ENCODE measurements at places on chromosomes 11 and 22.

GRCh38 chr22:38292694-38293093, 19.9 kb upstream of the TMEM184B start:
- no peak for DNase-seq

- no peak for DNase-seq
These were observed 11.1 kb downstream of the OR5B3 start for GRCh38 chr11:58395581-58395980.

DNA sequence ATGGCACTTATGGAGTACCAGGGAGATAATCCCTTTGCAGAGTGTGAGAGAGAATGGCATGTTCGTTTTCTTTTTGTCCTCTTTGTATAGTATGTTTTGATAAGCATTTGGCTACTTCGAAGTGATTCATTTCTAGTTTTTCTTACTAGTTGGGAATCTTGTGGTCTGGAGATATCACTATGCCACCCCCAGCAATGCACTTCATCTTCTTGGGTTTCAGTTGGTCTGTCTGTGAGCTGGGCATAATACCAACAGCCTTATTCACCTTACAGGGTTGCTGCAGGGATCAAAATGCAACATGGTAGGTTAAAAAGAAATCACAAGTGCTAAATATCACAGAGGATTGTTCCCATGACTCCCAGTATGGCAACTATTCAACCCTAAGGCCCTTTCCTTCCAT, 387.8 kb upstream of the CADM1 start:
- DNase-seq, result no peak

GRCh38 chr11:34959770-34960169, 43.4 kb downstream of the PDHX start:
- DNase-seq, result no peak

- no peak for DNase-seq
These were observed 44.4 kb upstream of the BARX2 start for GRCh38 chr11:129331217-129331616.

- DNase-seq, result no peak
These were observed 227.1 kb downstream of the CEP164 start for GRCh38 chr11:117554601-117555333.

DNA sequence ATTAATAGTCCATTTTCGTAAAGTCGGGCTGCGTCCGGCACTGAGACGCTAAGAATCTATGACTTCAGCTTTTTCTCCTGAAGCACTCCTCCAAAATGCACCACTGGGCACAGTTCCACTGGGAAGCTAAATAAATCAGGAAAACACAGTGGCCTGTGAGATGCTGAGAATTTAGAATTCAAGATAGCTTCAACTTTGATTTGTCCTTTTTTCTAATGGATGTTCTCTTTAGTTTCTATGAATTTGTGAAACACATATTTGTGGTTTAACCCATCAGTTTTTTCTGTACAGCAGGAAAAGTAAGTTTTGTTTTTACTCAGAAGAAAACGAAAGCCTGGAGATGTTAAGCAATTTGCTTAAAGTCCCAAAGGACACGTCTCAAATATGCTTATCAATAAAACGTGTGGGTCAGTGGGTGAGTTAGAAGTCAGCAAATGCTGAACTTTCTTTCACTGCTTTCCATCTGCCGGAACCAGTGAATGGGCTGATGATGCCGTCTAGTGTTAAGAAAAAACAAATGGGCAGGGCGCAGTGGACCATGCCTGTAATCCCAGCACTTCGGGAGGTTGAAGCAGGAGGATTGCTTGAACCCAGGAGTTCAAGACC, 40.7 kb upstream of the CLMP start:
- DNase-seq, result no peak

DNA sequence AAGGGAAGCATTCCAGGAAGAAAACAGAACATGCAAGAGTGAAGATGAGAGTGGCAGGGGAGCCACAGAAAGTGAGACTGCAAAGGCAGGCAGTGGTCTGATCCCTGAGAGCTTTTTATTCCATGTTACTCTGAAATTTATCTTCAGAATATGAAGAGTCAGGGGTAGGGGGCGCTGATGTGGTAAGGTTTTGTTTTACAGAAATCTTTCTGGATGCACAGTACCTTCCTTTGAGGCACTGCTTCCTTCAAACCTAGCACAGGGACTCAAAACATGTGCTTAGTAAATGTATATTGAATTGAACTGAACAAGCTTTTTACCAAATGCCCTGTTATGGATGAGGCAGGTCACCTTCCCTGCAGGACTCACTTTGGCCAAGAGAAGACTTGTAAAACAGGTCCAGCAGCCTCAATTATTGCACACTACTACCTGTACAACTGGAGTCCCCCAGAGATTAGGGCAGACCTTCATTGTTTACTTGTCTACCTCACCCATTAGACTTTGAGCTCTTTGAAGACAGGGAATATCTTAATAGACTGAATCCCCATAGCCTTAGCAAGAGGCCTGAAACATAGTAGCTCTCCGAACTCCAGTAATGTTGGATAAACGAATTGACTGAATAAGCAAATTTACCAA, 2.2 kb downstream of the PAK1 start:
- DNase-seq, result peak; percentile 65

DNA sequence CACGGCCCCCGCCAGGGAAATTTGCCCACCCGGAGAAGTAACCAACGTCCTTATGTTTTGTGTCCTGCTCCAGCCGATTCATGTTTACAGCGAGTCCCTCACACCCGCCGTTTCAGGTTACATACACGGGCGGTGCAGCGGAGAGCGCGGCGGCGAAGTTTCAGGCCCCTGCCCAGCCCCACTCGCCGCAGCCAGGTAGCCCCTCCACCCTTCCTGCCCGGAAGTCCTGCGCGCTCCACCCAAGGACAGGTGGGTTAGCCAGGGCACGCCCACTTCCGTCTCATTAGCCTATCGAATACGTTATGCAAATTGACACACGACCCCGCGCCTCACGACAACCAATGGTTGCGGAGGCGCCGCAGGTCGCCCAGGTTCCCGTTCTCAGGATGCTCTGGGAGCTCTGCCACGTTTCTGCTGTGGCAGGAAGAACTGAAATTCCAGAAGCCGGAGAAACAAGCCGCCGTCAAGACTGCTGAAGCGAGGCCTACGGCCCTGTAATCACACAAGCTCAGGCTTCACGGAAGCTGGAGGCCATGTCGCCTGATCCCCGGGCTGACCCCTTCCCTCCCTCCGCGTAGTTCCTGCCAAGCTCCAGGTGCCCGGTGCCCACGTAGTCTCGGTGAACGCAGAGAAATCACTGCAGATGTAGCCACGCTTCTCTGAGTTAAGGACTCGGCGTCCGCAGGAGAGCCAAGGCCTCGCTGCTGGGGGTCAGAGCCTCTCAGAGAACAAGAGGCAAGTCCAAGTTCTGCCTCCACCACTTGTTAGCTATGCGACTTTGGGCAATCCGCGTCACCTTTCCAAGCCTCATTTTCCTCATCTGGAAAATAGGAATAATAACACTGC, 22.4 kb upstream of the MYH9 start:
- DNase-seq, result no peak

DNA sequence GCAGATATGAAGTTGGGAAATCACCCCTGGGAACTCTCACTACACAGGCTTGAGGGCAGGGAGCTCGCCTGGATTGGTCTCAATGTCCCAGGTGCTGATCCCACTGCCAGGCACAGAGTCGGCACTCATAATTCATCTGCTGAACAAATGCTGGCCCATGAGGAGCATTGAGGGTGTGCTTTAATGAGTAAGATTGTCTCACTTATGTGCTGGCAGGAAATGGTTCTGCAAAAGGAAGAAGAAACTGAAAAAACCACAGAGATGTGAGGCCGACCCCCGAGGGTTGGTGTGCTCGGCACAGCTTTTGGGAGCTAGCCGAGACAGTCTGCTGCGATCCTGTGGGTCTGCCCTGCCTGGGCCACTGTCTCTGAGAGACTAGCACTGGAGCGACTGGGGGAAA, 9.4 kb downstream of the PLAAT2 start:
- DNase-seq, result peak; percentile 87

DNA sequence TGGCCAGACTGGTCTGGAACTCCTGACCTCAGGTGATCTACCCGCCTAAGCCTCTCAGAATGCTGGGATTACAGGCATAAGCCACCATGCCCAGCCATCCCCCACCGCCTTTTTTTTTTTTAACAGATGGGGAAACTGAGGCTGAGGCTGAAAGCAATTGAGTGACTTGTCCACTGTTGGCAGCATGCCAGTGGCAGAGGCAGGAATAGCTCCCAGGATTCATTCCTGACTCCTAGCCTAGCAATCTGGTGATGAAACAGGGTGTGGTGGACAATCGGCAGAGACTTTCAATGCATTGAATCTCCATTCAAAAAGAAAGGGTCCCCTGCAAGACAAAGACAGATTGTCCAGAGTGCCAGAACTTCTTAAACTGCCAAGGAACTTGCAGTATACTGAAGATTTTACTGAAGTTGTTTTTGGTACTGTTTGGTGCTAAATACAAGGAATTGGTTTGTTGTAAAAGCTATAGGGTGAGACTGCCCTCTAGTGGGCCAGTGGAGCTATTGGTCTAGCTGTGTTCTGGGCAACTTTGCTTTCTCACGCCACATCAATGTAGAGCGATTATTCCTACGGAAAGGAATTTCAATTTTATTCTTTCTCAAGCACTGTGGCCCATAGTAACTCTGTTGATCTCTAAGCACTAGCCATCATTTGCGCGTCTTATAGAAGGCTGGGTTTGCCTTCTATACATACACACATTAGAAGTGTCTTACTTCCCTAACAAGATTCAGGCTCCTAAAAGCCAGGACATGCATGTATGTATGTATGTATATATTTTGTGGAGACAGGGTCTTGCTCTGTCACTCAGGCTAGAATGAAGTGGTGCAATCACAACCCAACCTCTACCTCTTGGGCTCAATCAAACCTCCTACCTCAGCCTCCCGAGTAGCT, 21.0 kb downstream of the C22orf31 start:
- DNase-seq, result peak; percentile 74

DNA sequence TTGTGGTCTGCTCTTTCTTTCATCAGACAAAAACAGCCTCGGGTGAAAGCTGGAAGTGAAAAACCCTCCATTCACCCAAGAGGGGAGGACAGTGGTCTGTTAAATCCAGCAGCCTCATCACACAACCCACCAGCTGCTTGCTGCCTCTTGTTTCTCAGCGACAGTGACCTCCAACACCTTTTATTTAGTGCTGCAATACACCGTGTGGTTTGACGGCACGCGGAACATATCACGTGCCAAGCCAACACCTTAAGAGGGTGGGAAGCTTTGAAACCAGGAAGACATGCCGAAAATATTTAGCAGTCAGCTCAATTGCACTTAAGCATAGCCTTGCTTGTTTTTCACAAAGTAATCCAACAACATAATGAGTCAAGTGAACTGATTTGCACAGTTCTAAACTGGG, 39.8 kb upstream of the POGLUT3 start:
- no peak for DNase-seq

GRCh38 chr11:35478471-35479091, 46.8 kb downstream of the PAMR1 start:
- DNase-seq, result no peak

GRCh38 chr11:33211153-33211552, 46.0 kb upstream of the HIPK3 start:
- peak; percentile 72 for DNase-seq

- no peak for DNase-seq
These were observed 82.3 kb downstream of the USP35 start for GRCh38 chr11:78270971-78271370.

DNA sequence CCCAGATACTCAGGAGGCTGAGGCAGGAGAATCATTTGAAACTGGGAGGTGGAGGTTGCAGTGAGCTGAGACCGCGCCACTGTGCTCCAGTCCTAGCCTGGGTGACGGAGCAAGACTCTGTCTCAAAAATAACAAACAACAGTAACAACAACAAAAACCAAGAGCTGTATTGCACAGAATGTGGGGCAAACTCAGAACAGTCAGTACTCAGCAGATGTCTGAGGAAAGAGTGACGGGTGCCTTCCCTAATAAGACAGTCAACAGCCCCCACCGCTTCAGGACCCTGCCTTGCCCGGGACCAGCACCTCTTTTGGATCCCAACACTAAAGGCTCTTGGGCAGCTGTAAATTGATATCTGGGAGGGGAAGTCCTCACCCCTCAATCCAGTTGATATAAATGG, 40.3 kb downstream of the RIBC2 start:
- DNase-seq, result no peak

- DNase-seq, result no peak
These were observed 38.4 kb downstream of the NOX4 start for GRCh38 chr11:89452780-89453179.

- DNase-seq, result no peak
These were observed 1.8 kb upstream of the TPBGL start for GRCh38 chr11:75238595-75239440.

DNA sequence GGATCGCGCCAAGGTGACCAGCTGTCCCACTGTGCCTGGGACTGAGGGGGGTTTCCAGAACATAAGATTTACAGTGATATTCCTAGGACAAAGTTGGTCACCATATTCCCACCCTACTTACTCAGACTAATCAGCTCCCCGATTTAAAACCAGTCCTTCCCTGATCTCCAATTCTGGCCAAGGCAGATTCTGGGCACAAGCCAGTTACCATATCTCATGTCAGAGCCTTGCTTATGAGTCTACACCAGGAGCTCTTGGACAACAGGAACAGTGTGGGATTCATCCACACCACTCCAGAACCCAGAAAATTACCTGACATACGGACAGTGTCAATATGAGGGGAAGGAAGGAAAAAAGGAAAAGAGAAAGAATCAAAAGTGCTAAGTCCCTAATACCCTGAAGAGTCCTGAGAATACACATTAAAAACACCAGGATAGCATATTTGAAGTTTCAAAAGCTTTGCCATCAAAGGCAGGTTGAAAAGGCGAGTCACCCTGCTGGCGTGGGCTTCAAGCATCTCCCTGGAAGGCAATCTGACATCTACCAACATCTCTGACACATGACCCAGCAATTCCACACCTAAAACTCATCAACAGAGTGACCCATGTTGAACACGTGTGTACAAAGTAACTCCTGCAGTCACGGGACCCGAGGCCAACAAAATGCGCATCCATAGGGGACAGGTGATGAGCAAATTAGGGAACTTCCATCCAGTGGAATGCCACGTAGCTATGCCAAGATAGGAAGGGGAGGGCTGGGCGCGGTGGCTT, 8.0 kb upstream of the IL2RB start:
- DNase-seq, result no peak

DNA sequence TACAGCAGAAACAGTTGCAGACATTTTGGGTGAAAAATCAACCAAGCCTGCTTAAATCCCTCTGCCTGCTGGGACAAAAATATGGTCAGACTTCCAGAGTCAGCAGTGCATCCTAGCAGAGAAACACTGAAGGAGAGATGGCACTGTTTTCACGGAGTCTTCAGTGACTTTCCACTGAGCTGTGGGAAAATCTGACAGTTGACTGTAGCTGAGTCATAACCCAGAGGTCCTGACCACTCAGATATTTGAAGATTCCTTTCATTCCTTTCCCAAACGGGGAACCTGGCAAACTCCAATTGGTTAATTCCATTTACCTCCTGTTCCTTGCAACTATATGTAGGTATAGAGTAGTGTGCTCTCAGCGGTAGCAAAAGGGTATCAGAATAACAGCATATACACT, 20.9 kb upstream of the UPB1 start:
- DNase-seq, result no peak

DNA sequence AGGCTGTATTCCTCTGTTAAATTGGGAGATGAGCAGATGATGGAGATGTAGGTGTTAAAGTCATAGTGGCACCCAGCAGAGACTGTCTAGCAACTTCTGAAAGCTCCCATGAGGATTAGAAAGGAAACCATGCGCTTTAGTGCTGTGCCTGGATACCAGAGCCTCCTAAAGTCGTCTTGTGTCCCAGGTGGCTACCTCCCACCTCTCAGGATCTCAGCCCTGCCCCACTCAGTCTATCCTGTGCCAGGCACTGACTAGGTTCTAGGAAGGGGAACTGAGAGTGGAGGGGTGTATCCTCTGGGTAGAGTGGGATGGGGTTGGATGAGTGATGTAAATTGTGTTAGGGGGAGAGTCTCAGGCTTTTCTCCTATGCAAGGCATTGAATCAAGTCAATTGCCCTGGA, 60.2 kb downstream of the KIAA1671 start:
- no peak for DNase-seq

GRCh38 chr11:112655371-112655770, 305.8 kb upstream of the NCAM1 start:
- DNase-seq, result no peak

All from Kasumi-1 (cell line).